ENCODE measurements at places on chromosomes 11 and 22.

- DNase-seq, result no peak
These were observed 180.2 kb downstream of the NAV2 start for GRCh38 chr11:19892876-19893275.

DNA sequence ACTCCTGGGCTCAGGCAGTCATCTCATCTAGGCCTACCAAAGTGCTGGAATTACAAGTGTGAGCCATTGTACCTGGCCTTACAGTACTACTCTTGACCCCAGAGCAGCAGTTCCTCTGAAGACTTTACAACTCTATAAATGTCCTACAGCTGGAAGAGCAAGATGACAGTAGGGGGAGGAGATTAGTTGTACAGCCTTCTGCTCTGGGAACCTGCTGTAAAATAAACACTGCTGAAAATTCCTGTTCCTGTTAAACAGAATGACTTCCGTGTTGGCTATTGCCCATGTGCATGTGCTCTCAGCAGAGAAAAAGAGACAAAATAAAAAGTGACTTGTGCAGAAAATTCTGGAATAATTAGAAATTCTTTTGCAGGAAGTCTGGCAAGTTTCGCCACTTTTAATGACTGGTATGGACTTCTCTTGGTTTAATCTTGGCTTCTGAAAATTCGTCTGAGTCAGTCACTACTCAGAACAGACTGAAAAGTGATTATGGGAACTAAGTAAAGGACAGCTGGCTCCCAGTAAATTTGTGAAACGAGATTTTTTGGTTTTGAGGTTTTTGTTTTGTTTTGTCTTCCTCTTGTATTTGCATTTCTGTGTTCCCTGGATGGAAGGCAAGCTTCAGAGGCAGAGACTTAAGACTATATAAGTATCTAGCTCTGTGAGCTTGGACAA lies 955.7 kb downstream of the DLG2 start:
- DNase-seq, result no peak

DNA sequence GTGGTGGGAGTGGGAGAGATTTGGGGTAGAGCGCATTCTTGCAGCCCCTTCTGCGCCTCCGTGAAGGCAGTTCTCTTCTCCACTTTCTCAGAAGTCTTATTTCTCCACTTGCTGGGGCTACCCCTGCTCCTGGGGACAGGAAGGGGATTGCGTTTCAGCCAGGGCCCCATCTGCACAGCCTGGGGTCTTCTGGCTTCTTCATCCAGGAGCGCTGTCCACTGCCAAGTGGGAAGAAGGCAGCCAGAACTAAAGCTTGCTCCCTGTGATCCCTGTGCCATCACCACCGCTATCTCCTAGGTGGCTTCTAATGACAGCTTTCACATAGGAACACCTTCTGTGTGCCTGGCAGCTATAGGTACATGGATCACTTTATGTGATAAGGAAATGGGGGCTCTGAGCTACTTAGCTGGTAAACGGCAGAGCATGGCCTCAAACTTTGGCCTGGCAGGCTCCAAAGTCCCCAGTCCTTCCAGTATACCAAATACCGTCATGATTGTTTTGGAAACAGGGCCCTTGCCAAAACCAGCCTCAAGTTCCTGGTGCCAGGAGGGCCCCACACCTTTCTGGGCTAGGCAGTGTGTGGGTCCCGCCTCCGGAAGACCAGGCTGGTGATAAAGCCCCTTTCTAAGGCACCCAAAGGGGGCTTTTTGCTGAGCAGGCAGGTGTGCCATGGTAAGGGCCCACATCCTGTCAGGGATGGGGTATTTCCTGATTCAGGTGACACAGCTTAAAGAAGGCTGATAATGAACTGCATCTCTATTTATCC lies 60.4 kb upstream of the PAX6 start:
- DNase-seq, result no peak

DNA sequence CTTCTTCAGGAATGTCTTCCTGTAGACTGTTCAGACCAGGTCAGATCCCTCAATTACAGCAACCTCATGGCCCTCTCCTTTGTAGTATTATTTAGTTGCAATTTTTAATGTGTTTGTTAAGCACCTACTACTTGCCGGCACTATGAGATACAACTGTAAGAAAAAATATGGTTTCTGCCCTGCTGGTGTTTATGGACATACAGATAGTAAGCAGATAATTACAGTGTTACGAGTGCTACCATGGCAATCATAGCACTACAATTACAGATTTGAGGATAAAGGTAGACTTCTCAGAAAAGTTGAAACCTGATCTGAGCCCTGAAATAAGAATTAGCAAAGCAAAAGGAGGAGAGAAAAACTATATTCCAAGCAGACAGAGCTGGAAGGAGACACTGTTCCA lies 2.8 kb downstream of the LRRC51 start:
- DNase-seq, result no peak

DNA sequence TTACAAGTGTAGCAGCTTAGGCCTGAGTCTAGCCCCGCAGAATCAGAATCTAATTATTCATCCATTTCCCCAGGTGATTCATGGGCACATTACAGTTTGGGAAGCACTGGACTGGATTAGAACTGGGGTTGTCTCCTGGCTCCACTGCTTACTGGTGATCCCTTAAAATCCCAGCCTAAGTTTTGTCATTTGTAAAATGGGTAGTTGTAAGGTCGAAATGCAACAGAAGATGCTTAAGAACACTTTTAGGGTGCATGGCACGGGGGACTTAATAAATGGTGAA lies 1.3 kb downstream of the STX3 start:
- DNase-seq, result no peak
